ENCODE measurements at places on chromosomes 12 and 14. TPM values are rescaled to one million over a fixed set of nuclear protein-coding genes. Genes with fewer than 3 reads are reported as not detected.
A peak's percentile ranks its signal among the peaks of the same experiment; 100 is the strongest.

The HOTAIR gene
- polyA plus RNA-seq = not detected

The KRT6A gene
- polyA plus RNA-seq = not detected

The NANOG gene
- not detected for polyA plus RNA-seq

The TMEM119 gene
- 3.2 TPM for polyA plus RNA-seq

GRCh38 chr14:34052658-34053014 is 101.8 kb upstream of the EGLN3 start:
- peak; percentile 22 for DNase-seq

DNA sequence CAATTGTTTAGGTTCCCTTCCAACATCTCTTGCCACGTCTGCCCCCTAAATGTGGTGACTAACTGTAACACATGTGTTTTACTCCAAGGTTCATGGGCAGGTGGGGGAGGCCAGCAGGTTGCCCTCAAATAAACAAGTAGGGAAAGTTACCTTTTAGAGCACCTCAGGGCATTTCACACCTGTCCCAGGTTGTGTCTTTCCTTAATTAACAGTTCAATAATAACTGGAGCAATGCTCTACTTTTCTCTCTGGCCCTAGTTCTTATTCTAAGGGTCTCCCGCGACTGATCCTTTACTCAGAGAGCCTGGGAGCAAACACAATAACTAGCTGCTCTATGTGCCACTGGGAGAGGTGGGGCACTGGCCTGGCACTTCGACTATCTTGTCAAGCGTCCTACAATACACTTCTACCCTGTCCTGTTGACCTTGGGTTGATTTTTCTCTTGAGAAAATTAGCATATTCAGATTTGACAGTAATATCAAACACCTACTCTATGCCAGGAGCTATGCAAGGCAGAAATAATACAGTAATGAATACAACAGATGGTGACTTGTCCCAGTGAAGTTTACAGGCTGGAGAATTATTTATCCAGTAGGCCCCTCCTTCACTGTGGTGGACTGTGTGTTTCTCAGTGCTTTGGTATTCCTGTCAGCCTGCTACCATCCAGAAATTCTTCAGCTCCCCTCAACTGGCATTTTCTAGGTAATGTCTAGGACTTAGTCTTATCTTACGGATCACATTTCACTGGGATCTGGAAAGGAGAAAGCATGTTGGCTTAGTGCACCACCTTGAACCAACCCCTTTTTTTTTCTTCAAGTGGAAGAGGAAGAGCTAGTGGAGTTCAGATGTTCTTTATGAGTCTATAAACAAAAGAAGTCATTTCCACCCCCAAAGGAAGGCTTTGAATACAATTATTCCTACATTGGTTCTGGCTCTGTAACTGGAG is 202.6 kb downstream of the CRADD start:
- no peak for DNase-seq

GRCh38 chr12:92585115-92585727 is 117.6 kb upstream of the PLEKHG7 start:
- no peak for DNase-seq

DNA sequence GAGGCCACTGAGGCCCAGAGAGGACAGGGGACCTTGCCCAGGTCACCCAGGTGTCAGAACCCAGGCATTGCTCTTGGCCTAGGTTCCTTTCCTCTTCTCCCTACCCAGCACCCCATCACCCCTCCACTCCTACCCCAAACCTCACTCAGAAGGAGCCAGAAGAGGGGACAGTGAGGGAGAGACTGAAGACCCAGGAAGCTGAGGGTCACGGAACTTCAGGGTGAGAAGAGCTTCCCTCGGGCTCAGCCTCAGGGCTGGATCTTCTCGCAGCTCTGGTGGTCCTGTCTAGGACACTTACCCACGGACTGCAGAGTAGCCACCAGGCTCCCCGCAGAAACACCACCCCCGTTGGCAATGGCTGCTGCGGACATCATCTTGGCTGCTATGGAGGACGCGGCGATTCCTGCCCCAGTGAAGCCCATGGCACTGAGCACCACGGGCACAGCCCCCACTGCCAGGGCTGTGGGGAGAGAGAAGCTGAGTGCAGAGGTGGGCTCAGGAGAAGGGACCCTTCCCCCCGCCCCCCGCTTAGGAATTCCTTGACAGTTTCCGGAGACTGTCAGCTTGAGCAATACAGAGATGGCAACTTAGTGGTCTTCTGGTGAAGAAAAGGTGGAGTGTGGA is 1.1 kb downstream of the IFI27L2 start:
- DNase-seq = peak; percentile 54

- DNase-seq = no peak
These were observed 2.1 kb downstream of the GMFB start for GRCh38 chr14:54486685-54487084.

DNA sequence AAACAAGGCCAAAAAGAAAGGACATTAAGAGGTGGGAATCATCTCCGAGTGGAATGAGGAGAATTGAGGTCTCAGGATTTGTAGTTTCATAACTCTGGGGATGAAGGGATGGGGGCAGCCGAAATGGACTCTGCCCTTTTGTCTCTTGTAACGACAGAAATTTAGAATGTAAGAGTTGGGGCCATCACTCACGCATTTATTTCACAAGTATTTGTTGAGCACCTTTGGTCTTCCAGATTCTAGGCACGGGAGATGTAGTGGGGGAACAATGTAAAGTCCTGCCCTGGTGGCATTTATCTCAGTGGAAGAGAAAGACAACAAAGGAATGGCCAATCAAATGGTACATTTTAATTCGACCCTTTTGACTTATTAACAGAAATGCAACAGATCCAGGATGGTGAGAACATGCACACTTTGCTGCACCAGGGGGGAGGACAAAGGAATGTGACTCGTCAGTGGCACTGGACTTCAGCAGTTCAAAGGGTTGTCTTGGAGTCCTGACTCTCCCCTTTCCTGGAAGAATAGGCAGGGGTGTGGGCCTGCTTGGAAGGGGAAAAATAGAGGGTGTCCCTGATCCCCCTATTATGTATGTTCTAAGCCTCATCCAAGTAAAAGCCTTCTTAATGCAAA is 102.0 kb downstream of the TMEM30B start:
- no peak for DNase-seq
